Thyroid gland (tissue), 4 donors: ENCODE measurements at places on chromosomes 1 and 21.

GRCh38 chr1:15578921-15579682 lies 5.7 kb downstream of the AGMAT start:
- H3K27ac ChIP-seq: peak overlapping the region; percentile 71
- no peaks in the 10 kb centered on the region for H3K36me3 ChIP-seq
- no peaks in the 10 kb centered on the region for H3K27me3 ChIP-seq
- H3K4me3 ChIP-seq: no peak overlapping the region
- peaks cover 21% of the 10 kb centered on the region for H3K4me1 ChIP-seq
- DNase-seq: peak; percentile 9

DNA sequence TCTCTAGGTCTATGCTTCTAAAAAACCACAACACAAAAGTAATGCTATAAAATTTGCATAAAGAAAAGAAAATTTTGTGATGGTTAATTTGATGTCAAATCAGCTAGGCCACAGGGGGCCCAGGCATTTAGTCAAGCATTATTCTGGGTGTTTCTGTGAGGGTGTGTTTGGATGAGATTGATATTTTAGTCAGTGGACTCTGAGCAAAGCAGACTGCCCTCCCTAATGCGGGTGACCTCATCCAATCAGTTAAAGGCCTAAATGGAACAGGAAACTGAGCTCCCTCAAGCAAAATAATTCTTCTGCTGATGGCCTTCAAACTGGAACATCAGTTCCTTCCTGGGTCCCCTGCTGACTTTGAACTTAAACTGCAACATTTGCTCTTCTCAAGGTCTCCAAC lies 358.0 kb downstream of the DSCAM start:
- H3K4me3 ChIP-seq: no peak overlapping the region
- H3K27ac ChIP-seq: no peak overlapping the region
- H3K36me3 ChIP-seq: no peaks in the 10 kb centered on the region
- DNase-seq: no peak

GRCh38 chr1:50704126-50704525 lies 255.9 kb downstream of the FAF1 start:
- no peaks in the 10 kb centered on the region for H3K36me3 ChIP-seq
- H3K27ac ChIP-seq: no peak overlapping the region
- H3K4me3 ChIP-seq: no peak overlapping the region
- no peak for DNase-seq
- H3K4me1 ChIP-seq: peaks cover 24% of the 10 kb centered on the region
- H3K27me3 ChIP-seq: no peaks in the 10 kb centered on the region

- H3K36me3 ChIP-seq: peaks cover 9% of the 10 kb centered on the region
- no peak overlapping the region for H3K27ac ChIP-seq
- no peak overlapping the region for H3K4me3 ChIP-seq
- peaks cover 39% of the 10 kb centered on the region for H3K4me1 ChIP-seq
- no peak for DNase-seq
Observed at GRCh38 chr1:225827076-225827475, 17.2 kb downstream of the EPHX1 start.

GRCh38 chr1:186574926-186575325 lies 105.3 kb downstream of the PTGS2 start:
- H3K4me3 ChIP-seq: no peak overlapping the region
- no peaks in the 10 kb centered on the region for H3K27me3 ChIP-seq

DNA sequence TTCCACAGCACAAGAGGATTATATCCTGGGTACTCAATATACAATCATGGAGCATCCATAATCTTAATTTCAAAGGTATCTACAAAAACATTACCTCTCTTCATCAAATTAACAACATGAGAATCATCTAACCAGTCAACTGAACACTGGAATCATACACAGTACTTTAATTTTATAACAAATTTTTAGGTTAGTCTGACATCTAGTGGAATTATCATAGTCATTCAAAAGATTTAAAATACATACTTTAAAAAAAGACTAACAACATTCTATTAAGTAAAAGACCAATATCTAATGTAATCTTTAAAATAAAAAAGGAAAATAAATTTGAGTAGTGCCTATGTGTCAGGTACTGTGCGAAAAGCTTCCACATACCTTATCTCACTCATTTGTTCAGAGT lies 16.8 kb upstream of the SH3GLB1 start:
- H3K4me1 ChIP-seq: no peaks in the 10 kb centered on the region
- H3K27me3 ChIP-seq: no peaks in the 10 kb centered on the region
- no peaks in the 10 kb centered on the region for H3K36me3 ChIP-seq
- no peak overlapping the region for H3K27ac ChIP-seq
- DNase-seq: no peak
- H3K4me3 ChIP-seq: no peak overlapping the region

DNA sequence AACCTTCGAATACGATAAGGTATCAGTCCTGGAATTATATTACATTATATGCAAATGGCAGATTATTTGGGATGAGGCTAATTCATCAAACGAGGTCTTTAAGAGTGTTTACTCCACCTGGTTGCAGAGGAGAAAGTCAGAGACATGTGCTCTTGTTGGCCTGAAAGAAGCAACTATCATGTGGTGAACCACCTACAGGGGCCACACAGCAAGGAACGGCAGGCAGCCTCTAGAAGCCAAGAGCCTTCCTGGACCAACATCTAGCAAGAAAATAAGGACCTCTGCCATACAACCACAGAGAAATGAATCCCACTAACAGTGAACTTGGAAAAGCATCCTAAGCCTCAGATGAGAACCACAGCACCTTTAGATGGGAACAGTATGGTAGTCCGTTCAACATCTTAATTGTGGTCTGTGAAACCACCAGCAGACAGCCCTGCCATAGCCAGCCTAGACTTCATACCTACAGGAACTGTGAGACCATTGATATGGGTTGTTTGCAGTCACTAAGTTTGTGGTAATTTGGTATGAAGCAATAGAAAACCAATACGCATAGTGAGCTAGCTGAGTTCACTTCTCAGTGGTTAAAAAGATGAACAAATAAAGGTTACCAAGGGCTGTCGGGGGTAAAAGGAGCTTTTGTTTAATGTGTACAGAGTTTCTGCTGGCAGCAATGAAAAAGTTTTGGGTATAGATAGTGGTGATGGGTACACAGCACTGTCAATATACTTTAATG lies 345.7 kb upstream of the RUNX1 start:
- H3K4me1 ChIP-seq: no peaks in the 10 kb centered on the region
- no peak for DNase-seq
- H3K27ac ChIP-seq: no peak overlapping the region

DNA sequence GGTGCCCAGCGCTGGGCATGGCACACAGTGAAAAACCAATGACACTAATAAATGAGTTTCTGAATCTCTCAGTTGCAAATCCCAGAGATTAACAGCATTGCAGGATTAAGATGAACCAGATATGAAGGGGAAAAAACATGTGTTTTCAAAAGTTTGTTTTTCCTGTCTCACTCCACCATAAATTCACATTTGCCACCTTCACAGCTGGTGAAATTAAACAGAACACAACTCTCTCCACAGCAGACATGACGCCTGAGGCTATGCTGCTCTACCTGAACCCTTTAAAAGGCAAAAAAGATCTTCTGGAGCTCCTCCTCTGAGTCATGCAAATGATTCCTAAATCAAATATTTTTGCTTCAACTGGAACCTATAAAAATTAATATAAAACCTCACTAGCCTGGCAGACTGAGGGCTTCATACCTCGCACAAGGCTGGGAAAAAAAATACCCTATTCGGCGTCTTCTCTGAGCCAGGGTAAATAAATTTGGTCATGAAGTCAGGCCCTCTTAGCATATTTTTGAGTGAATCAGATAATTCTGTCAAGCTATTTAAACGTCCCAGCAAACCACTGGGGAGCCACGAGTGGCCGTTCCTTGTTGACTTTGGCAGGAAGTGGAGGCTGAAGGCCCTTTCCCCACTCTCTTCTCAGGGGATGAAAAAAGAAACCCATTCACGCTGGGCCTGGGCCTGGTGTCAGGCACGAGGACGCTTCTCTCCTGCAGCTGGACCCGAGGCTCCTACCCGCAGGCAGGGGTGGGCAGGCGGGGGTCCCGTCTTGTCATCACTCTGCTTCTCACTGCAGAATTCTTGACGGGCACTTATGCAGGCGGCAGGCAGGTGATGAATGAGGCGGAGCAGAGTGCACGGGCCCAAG lies 53.0 kb downstream of the DMRTB1 start:
- no peak overlapping the region for H3K4me3 ChIP-seq
- peaks cover 8% of the 10 kb centered on the region for H3K4me1 ChIP-seq
- no peaks in the 10 kb centered on the region for H3K27me3 ChIP-seq
- no peak for DNase-seq
- H3K36me3 ChIP-seq: no peaks in the 10 kb centered on the region
